ENCODE measurements at places on chromosomes 12 and 14.

GRCh38 chr14:90062127-90062794, 467 bp downstream of the KCNK13 start:
- DNase-seq: no peak

GRCh38 chr12:75349946-75350345, 15.5 kb downstream of the GLIPR1L1 start:
- no peak for DNase-seq

- no peak for DNase-seq
Observed at GRCh38 chr12:103498990-103499389, 3.2 kb upstream of the C12orf42 start.

- no peak for DNase-seq
Observed at GRCh38 chr14:103688906-103689902, 26.0 kb downstream of the XRCC3 start.

All from MM.1S (cell line).